ENCODE measurements at places on chromosomes 5 and 9. TPM values are rescaled to one million over a fixed set of nuclear protein-coding genes. Genes with fewer than 3 reads are reported as not detected.

PTCH1 gene
- 4.4 TPM for total RNA-seq

CBY3 gene
- total RNA-seq, result not detected

TMC1 gene
- 0.19 TPM for total RNA-seq

STPG3 gene
- not detected for total RNA-seq

ATP6V1G1 gene
- total RNA-seq, result 143 TPM

TXNDC8 gene
- total RNA-seq, result not detected

Measured in A375 (cell line).